ENCODE measurements at places on chromosomes 12 and 14.

GRCh38 chr12:110813285-110813684, 33.5 kb upstream of the CCDC63 start:
- no peak for DNase-seq

DNA sequence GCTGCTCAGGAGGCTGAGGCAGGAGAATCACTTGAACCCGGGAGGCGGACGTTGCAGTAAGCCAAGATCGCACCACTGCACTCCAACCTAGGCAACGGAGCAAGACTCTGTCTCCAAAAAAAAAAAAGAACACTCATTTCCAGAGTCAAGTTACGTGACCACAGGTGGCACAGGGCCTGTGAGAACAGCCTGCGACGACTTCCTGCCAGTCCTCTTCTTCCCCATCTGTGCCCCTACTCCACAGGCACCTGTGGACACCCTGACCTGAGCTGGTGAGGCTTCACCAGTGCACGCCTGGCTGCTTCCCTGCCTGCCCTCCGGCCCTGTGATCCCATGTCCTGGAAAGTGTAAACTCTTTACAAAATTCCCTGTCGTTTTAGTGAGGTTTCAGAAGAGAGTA, 77.7 kb downstream of the PPP2R5C start:
- DNase-seq: no peak

DNA sequence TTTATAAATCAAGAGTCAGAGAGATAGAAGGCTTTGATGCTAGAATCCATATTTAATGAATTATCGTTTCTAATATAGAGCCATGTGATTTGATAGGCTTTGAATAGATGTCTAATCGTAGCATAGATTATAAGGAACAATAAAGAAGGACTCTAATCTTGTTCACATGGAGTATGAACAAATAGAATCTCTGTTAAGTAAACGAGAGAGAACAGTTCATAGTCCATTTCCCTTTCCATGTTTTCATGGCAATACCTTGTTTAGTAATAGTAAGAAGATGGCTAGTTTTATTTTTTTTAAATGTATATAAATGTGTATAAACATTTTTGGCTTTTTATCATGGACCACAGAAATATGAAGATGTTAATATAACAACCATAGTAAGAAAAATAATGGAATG, 32.3 kb upstream of the RAD51AP1 start:
- no peak for DNase-seq

- DNase-seq: no peak
These were observed 146.3 kb downstream of the LRIG3 start for GRCh38 chr12:58773986-58774385.

DNA sequence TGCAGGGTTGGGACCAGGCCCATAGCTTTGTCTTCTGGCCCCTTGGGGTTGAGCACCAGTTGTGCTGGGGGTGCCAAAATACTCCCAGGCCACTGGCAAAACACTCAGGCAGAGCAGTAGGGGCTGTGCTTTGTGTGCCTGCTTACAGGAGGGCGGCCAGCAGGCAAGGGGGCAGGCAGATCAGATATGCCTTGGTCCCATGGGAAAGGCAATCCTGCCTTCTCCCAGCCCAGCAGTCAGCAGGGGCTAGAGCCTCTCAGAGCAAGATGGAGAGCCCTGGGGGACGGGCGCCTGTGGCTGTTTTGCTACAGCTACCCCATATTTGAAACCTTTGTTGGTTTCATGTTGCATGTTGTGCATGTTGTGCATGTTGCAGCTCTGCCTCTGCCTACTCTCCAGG, 36.2 kb upstream of the TMX1 start:
- no peak for DNase-seq

DNA sequence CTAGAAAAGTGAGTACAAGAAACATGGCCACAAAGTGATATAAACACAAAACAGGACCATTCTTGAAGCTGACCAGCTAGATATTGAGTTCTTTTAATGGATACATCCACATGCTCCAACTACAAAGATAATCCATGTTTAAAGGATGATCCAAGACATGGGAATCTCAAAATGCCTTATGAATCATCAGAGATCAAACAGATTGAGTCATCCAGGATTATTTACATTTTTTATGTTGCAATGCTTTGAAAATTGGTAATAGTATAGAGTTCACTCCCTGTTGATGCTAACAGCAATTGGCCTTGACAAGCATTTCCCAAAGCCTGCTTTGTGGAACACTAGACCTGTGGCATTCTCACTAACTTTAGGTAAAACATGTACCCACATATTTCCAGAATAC, 293.0 kb upstream of the TBX3 start:
- no peak for DNase-seq

- DNase-seq: no peak
These were observed 34.6 kb downstream of the ABHD12B start for GRCh38 chr14:50906326-50907065.

- no peak for DNase-seq
These were observed 536.3 kb upstream of the CCDC196 start for GRCh38 chr14:65949711-65950516.

GRCh38 chr14:57066887-57067513, 201.7 kb downstream of the EXOC5 start:
- DNase-seq: no peak

GRCh38 chr12:66669541-66669940, 9.3 kb downstream of the GRIP1 start:
- peak; percentile 25 for DNase-seq

- no peak for DNase-seq
These were observed 2.3 kb downstream of the MTERF2 start for GRCh38 chr12:106984588-106985137.

DNA sequence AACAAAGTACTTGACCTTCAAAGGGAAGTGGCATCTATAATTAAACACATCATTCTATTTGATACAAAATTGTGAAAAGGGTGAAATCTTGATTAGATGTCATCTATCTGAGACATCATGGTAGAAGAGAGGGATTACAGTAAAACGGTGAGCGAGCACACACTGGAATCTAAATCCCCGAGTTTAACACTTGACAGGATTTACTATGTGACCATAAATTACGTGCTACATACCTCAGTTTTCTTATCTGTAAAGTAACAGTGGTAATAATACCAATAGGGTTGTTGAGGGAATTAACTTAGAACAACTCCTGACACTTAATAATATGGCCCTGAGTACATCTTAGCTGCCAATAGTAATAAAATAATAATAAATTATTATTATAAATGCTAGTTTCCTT, 13.3 kb downstream of the USP44 start:
- no peak for DNase-seq

GRCh38 chr12:131894313-131894860, at the start of gene ULK1:
TSS of gene ULK1 (plus strand) at chr12:131894622. CDS start at chr12:131895002, 380 bp downstream.
- DNase-seq: peak; percentile 45

DNA sequence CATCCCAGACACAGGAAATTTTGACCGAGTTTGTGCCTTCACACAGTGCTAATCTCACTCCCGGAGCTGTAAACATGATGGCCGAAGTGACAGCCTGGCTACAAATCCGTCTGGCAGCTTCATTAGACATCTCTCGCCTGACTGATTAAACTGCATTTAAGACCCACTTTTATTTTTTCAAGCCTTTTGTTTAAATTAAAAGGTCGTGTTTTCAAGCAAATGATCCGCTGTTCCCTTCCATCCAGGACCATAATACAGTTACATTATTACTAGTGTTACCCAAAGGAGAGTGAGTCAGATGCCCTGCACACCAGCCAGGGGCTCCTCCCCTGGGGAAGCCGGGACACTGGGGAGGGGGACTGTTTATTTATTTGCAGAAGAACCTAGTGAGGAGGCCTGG, 200.2 kb downstream of the EXOC5 start:
- DNase-seq: no peak

GRCh38 chr12:112974904-112975303, 3.4 kb upstream of the OAS2 start:
- DNase-seq: no peak

DNA sequence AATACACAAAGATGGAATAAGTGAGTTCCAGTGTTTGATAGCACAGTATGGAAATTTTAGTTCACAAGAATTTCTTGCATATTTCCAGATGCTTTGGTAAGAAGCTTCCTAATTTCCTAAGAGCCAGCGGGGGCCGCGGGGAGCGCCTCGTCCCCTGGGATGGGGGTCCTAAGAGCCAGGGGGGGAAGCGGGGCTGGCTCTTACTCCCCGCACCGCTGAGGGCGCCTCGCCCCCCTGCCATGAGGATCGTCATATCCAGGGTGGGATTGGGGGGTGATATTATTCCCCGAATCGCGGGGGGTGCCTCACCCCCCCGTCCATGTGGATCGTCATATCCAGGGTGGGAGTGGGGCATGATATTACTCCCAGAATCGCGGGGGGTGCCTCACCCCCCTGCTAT, 100.5 kb upstream of the GNG2 start:
- no peak for DNase-seq

DNA sequence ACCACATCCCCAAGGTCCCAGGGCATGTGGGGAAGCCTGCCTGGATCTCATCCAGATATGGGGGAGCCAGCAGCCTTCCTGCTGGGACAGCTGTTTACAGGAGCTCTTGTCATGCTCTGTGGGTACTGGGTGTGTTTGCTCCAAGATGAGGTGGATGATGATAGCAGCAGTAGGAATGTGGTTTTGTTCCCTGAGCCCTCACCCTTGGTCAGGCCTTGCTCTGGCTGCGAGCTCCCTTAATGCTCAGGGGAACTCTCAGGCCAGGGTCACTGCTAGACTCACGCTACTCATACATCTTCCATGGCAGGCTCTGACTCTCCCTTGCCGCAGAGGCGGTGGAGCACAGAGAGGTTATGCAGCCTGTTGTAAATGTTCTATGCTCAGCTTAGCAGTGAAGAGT, 990.3 kb downstream of the AACS start:
- no peak for DNase-seq

DNA sequence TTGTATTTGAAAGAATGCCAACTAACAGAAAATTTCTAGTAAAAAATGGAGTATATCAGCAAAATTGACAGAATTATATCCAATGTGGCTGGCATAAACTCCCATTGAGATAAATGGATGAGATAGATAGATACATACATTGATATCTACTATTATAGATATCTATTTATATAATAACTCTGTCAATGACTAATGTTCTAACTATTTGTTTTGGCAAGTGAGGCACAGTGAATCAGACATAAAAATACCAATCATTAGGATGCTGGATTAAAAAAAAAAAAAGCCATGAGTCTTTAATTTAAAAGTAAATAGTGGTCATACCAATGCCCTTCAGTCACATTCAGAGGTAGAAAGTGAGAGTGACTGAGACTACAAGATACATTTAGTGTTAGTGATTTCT, 33.7 kb upstream of the GLIPR1 start:
- no peak for DNase-seq

DNA sequence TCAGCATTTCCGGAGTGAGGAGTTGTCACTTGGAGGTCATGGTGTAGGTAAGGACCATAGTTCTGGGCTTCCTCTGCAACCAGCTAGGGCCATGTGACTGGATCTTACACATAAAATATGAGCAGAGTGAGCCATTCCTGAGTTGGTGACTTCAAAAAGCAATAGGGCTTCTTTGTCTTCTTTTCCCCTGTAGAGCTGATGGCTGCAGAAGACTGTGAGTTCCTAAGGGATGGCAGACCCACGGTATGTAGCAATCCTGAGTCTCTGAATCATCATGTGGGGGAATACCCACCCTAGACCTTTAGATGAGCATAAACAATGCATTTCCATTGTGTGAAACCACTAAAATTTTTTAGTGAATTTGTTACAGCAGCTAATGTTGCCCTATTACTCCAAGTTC, 151.1 kb upstream of the TBX3 start:
- no peak for DNase-seq

- DNase-seq: no peak
These were observed 263.0 kb downstream of the DUSP6 start for GRCh38 chr12:89089264-89089663.

- no peak for DNase-seq
These were observed 34.2 kb upstream of the OTX2 start for GRCh38 chr14:56844406-56845002.

GRCh38 chr14:90625445-90625844, 190.8 kb downstream of the TTC7B start:
- no peak for DNase-seq

DNA sequence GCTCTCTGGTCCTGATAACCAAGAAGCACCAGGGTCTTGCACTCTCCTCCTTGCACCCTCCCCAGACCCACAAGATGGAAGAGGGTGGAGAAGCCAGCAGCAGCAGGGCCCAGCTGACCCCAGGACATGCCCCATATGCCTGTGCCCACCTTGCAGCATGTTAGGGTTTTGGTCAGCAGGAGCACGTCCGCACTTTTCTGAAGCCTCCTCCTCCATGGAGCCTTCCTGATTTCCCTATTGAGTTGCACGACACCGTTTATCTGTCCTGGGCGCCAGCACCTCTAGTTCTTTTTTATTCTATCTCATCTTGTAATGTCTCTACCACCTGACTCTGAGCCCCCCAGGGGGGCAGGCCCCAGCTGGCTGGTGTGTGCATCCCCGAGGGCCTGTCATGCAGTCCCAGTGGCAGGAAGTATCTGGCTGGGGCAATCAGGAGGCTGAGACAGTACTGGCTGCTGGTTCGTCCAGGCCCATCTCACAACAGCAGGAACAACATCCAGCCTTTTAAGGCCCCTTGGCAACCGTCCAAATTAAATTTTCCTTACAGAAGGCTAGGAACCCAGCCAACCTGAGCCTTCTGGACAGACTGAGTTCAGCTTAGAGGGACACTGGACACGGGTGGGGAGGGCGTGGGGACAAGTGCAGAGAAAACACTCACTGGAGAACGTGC, 39.6 kb downstream of the CCDC85C start:
- no peak for DNase-seq

- no peak for DNase-seq
These were observed 65.9 kb downstream of the DAAM1 start for GRCh38 chr14:59254146-59254910.

GRCh38 chr14:58426670-58427280, 556 bp downstream of the TIMM9 start:
- DNase-seq: peak; percentile 84

GRCh38 chr12:131116468-131117117, 162.9 kb downstream of the ADGRD1 start:
- no peak for DNase-seq

DNA sequence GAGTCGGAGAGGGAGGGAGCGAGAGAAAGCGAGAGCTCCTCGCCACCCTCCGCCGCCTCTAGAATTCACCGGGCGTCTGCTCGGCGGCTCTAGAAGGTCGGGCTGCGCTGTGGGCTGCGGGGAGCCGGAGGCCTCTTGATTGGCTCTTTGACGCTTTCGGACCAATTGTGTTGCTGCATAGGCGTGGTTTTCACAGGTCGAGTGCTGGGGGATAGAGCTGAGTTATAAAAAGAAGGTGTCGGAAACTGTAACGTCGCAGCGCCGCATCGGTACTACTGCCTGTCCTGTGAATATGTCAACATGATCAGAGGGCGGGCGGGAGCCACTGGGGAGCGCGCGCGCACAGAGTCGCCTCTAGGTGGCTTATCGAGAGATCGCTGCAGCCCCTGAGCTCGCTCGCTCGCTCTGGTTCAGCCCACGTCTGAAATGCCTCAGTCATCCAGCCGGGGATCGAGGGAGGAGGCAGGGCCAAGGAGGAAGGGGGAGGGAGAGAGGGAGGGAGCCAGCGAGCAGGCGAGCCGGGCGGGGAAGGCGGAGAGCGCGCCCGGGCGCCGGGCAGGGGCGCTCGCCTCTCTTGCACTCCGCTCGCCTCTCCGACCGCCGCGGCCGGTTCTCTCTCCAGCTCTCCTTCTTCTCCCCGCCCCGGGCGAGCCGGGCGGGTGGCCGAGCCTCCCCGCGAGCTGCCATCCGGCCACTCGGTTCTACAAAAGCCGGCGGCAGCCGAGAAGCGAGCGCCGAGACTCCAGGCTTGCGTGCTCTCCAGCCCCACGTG, at the start of gene TBX3:
Gene TBX3 (minus strand): TSS at position 78 of the 772 bp plus-strand sequence. CDS start 975 bp downstream, outside the sequence.
- no peak for DNase-seq
